Body of pancreas (tissue), 4 donors: ENCODE measurements at places on chromosomes 11 and 22. TPM values are rescaled to one million over a fixed set of nuclear protein-coding genes. Genes with fewer than 3 reads are reported as not detected.

Gene OR52H1
- total RNA-seq: 5.9 TPM

- no peak for DNase-seq
Measured at GRCh38 chr22:31987218-31987617, 42.9 kb downstream of the YWHAH start.

DNA sequence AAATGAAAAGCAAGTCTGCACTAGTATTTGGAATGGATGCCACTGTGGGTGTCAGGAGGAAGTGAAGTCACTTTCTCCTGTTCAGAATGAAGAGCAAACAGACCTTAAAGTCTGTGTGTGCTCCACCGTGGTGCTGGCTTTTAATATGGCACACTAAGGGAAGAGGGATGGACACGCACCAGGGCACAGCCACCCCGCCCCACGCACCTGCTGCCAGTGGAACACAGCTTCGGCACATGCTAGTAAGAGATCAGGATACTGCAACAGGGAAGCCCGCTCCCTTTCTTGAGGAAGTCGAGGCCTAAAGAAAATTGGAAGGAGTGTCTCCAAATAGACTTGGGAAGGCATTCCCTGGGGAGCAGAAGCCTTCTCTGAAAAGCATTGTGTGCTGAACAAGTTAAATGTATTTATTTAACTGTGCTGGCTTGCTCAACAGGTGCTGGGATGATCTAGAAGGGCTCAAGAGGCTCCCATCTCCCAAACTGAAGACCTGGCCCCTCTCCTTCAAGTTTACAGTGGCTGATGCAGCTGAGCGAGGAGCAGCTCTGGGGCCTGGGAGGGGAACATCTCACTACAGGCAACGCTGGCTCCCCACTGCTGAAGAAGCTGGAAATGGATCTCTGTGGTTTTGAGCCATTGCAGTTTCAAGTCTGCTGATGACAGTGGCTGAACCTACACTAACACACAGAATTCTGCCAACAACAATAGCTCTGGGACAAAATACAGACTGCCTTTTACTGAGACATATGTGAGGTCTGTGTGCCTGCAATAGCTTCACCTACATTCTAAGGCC lies 504.6 kb upstream of the B3GAT1 start:
- no peak for DNase-seq

GRCh38 chr22:40997520-40997919 lies 46.3 kb downstream of the RBX1 start:
- DNase-seq: no peak

GRCh38 chr22:50706481-50707125 lies 31.4 kb upstream of the ACR start:
- DNase-seq: no peak

- no peak for DNase-seq
Measured at GRCh38 chr11:9858822-9859221, 194.9 kb downstream of the SWAP70 start.
